T-helper 2 cell (primary cell): ENCODE measurements at places on chromosomes 12 and 14.

GRCh38 chr12:5308216-5308615 lies 123.7 kb upstream of the NTF3 start:
- DNase-seq = no peak

DNA sequence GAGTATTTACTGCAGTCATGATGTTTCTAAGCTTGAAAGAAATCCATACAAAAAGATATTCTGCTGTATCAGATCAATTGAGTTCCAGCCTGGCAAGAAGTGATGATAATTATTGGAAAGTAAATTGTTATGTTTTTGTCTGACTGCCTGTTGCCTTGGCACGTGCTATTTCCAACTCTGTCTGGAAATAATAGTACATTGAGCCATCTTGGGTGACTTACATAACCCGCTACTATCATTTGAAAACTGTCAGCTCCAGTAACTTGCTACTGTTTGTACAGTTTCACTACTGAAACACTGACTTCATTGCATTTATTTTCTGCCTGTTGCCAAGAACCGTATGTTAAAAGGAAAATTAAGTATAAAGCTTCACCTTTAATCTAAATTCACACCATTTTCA lies 318.6 kb downstream of the ITPR2 start:
- DNase-seq = no peak

- no peak for DNase-seq
These were observed 102.4 kb downstream of the AACS start for GRCh38 chr12:125167658-125168057.

DNA sequence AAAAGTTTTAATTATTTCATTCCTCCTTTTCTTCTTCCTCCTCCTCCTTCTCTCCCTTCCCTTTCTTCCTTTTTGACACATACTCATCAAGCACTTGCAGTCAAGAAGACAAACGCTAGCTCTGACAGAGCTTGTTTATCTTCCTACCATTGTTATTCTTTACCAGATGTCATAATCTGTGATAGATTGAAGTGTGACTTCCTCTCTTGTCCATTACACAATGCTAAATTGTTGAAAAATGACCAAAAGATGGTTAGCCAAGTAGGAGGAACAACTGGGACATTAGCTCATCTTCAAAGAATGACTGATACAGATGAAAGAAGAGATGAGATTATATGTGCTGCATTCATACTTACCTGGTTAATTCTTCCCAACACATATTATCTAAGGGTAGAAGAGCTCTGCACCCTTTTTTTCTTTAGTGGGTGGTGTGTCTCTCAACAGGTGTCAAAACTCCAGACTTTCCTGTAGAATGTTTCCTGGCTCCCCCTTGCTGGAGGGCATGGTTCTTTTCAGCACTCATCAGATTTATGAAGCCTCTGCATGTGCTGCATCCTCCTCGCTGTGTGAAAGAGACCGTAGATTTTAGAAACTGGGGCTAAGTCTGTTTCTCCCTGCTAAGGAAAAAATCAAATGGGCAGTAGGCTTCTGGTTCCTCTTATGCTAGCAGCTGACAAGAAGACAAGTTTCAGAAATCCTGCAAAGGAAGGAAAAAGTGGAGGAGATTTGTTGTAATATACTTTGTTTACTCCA lies 147.1 kb downstream of the TMX1 start:
- DNase-seq = no peak

DNA sequence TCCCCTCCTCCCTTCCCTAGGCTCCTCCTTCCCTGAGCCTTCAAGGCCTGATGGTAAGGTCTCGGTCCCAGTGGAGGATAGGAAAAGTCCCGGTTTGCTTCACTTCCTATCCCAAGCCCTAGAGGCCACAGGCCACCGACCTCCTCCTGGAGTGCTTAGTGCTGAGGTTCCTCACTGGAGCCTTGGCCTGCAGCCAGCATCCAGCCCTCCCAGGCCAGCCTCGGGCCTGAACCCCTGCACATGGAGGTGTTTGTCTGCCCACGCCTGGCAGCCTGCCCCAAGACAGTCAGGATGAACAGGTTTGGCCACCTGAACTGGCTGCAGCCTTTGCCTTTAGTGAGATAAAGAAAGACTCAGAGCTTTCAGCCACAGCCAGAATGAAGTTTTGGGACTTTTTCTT lies 15.8 kb upstream of the KRT7 start:
- no peak for DNase-seq

DNA sequence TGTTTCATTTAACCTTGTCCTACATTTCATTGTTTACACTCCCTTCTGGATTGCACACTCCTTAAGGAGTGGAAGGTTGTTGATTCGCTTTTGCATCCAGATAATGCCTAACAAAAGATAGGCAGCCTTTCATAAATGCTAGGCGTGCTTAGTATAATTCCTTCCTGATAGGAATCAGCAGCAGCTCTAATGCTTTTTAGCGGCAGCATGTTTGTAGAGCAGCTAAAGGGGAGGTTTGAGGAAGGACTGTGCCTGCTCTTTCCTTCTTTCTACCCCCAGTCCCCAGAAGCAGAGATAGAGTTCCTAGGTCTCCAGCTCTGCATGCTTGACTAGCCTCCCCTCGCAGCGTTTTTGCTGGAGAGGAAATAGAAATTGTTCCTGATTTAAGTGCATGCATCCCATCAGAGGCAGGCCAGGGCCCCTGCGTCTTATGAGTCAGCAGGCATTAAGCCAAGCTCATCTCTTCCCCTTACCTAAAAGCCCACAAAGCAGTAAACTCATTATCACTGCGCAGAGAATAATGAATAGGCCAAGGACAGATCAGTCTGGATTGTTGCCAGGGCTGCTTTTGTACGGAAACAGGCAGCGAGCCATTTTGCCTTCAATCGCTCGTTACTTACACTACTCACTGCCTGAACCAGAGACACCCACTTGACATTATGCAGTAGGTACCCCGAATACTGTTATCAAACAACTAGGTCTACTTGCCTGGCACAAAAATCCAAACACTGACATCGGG lies 14.0 kb upstream of the TBPL2 start:
- DNase-seq = no peak

DNA sequence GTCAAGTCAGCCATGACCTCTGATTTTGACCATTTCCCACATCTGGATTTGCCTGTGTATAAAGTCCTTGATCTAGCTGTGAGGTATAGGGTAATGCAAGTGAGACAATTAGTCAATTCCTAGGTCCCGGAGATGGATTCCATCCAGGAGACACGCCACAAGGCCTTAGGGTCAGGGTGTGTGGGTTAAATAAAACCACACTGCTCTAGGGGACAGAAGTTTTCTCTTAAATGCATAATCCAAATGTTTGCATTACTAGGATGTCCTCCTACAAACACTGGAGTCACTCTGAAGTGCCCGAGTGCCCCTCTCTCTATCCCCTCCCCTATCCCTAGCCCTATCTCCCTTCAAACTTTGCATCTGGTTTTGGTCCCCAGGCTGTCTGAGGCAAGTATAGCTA lies 26.8 kb downstream of the LRIG3 start:
- no peak for DNase-seq

- DNase-seq = no peak
These were observed 69.8 kb downstream of the LIN7A start for GRCh38 chr12:80867941-80868340.
